ENCODE measurements at places on chromosomes 7 and 10. TPM values are rescaled to one million over a fixed set of nuclear protein-coding genes. Genes with fewer than 3 reads are reported as not detected.

CYP3A7 gene
- total RNA-seq, result 81.2 TPM

PTPRE gene
- total RNA-seq, result 4.0 TPM

KCNMA1 gene
- total RNA-seq, result 2.5 TPM

DNA sequence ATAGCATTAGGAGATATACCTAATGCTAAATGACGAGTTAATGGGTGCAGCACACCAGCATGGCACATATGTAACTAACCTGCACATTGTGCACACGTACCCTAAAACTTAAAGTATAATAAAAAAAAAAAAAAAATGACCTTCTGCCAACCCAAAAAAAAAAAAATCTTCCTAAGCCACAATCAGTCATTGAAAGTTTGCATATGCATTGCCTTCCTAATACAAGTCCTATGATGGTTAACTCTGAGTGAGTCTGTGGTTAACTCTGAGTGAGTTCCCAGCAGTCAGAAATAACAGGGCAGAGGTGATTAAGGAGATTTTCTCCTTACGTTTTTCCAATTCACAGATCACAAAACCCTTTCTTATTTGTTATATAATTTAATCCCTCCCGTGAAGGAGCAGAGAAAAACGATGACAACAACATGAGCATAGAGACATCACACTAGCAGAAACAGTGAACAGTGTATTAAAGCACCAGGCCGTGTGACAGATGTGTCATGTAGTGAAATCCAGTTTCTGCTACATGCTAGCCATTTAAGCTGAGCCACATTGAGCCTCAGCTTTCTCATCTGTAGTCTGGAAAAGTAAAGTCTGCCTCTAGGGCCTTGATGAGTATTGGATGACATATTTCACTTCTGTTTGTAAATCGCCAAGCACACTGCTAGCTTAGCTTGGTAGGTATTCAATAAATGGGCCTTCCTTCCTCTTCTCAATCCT is 7.4 kb upstream of the RNF148 start:
- H3K36me3 ChIP-seq, result no peaks in the 10 kb centered on the region
- H3K27me3 ChIP-seq, result no peaks in the 10 kb centered on the region
- no peak overlapping the region for H3K27ac ChIP-seq
- no peak overlapping the region for H3K4me3 ChIP-seq

EN2 gene
- not detected for total RNA-seq

GRCh38 chr10:98418665-98419468 is 3.9 kb upstream of the PYROXD2 start:
- H3K4me3 ChIP-seq, result no peak overlapping the region
- H3K4me1 ChIP-seq, result peaks cover 47% of the 10 kb centered on the region
- no peaks in the 10 kb centered on the region for H3K27me3 ChIP-seq
- DNase-seq, result no peak
- peak overlapping the region; percentile 81 for H3K27ac ChIP-seq

GRCh38 chr10:70602665-70603448 is at the start of gene PRF1:
PRF1 (minus strand) TSS chr10:70602741; CDS start chr10:70600902, 1,839 bp downstream.
- peak within 1 kb of the TSS; percentile 13 for H3K27ac ChIP-seq
- H3K27me3 ChIP-seq, result no peaks in the 10 kb centered on the region
- H3K4me3 ChIP-seq, result no peak within 1 kb of the TSS

DNA sequence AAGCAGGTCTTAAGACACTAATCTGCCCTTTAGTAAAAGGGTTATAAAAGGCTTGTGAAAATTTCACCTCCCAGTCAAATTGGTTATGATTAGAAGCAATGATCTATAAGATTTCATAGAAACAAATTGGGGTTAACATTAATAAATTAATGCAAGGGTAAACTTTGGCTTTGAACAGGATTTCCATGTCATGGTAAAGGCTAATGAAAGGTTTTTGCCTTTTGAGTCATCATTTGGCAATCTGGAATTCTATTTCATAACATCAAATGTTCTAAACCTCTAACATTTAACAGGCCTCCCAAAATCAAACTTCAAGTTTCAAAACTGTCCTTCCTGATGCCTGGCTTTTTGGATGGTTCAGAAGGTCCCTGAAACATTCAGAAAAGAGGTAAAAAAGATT is 62.4 kb downstream of the COA1 start:
- H3K27me3 ChIP-seq, result no peaks in the 10 kb centered on the region
- peaks cover 3% of the 10 kb centered on the region for H3K4me1 ChIP-seq
- H3K36me3 ChIP-seq, result no peaks in the 10 kb centered on the region
- H3K4me3 ChIP-seq, result no peak overlapping the region
- no peak for DNase-seq

DNA sequence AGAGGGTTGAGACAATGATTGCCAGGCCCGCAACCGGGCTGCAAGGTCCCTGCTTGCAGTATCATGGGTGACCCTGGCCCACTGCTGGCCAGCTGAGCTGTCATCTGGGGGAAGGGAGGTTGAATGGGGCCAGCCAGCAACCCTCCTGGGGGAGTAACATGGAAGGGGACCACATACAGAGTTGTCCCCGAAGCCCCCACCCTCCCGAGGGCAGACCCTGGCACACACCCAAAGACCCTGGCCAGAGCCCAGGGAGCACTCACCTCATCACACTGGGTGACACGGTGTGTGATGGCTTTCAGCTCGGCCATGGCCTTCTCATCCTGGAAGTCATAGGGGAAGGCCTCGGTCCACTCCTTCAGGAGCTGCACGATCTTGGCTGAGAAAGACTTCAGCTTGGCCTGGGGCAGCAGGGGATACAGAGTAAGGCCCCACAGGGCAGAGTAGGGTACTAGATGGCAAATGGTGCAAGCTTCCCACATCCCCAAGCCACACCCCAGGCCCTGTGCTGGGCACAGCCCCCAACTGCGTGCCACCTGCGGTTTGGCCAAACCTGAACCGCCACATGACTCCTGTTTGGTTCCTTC is 63.4 kb downstream of the CSGALNACT2 start:
- DNase-seq, result peak; percentile 31
- H3K4me1 ChIP-seq, result peaks cover 3% of the 10 kb centered on the region
- H3K27me3 ChIP-seq, result no peaks in the 10 kb centered on the region

MYO1G gene
- 3.1 TPM for total RNA-seq

DNA sequence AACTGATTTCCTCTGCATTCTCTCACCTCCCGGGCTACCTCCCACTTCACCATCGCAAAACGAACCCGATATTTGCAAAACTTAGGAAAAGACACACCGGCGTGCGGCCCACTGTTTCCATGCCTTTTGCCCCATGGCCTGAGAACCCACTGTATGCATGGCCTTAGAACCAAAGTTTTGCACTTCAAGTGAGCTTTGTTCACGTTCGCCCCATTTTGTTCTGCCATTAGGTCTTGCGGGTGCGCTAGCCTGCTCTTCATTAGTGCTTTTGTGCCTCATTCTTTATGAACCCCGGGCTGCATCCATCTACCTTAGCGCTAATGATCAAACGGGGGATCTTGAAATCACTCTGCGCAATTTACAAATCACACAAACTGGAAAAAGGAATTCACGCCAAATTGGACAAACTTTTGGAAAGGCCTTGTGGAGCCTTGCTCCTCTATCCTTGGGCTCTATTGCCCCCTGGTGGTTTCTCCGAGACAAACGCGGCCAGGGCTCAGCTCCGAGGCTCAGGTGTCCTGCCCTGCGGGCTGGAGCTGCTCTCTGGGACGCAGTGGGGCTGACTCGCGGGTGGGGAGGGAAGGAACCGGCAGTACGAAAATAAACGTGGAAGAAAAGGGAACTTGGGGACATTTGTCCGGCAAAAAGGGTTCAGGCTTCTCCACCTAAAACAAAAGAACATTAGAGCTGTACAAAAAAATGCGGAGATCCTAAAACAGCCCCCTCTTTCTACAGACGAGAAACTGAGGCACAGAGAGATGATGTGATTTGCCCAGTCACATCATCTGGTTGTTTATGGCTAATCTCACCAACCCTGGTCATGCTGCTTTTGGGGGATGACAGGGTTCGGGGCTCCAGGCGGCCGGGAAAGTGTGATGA is 300.4 kb upstream of the NFE2L3 start:
- H3K4me3 ChIP-seq, result no peak overlapping the region
- no peaks in the 10 kb centered on the region for H3K36me3 ChIP-seq
- DNase-seq, result peak; percentile 70
- H3K4me1 ChIP-seq, result no peaks in the 10 kb centered on the region
- H3K27me3 ChIP-seq, result peaks cover 5% of the 10 kb centered on the region

- H3K27me3 ChIP-seq, result no peaks in the 10 kb centered on the region
- no peak overlapping the region for H3K4me3 ChIP-seq
- DNase-seq, result no peak
Measured at GRCh38 chr7:95342642-95343307, 18.4 kb upstream of the PON1 start.

DNA sequence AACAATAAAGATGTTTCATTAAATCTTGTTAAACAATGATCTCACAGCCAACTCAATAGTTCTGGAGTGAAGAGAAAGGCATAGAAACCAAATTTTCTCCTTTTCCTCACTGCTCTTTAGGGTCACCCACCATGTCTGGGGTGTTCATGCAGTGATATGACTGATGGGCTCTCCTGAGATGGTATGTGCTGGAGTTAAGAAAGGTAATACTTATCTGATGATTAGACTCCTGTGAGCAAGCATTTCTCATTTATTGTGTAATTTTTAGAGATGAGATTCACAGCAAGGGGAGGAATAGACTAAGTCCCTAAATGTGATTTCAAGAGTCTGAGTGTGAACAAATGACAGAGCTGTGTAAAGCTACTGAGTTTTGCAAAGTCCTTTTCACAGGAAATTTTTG is 1361.3 kb upstream of the CELF2 start:
- no peaks in the 10 kb centered on the region for H3K27me3 ChIP-seq
- no peak for DNase-seq
- H3K4me3 ChIP-seq, result no peak overlapping the region
- no peak overlapping the region for H3K27ac ChIP-seq
- H3K36me3 ChIP-seq, result no peaks in the 10 kb centered on the region

DNA sequence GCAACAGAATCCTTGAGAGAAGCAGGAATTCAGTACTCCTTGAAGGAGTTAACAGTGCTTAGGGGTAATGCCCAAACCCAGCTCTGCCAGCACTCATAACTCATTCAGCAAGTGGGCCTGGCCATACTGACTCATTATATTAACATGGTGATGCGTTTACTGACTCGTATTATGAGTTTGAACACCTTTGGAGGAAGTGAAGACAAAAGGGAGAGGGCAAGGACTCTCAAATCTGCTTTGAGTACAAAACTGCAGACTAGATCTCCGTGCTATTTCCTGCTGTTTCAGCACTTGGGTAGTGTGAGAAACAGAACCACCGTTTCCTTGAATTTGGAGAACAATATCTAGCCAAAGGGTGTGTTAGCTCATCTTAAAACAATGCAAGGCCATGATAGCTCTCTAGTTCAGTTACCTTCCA is 30.8 kb downstream of the SLC16A9 start:
- no peaks in the 10 kb centered on the region for H3K36me3 ChIP-seq
- H3K4me3 ChIP-seq, result no peak overlapping the region
- H3K4me1 ChIP-seq, result no peaks in the 10 kb centered on the region
- H3K27me3 ChIP-seq, result no peaks in the 10 kb centered on the region
- no peak overlapping the region for H3K27ac ChIP-seq
- DNase-seq, result no peak

CYP2W1 gene
- total RNA-seq, result 0.28 TPM

GLUD1 gene
- total RNA-seq, result 601 TPM

- H3K36me3 ChIP-seq, result no peaks in the 10 kb centered on the region
- H3K27ac ChIP-seq, result no peak overlapping the region
- peaks cover 5% of the 10 kb centered on the region for H3K27me3 ChIP-seq
- no peaks in the 10 kb centered on the region for H3K4me1 ChIP-seq
- H3K4me3 ChIP-seq, result no peak overlapping the region
Measured at GRCh38 chr10:100802196-100802595, 56.8 kb downstream of the PAX2 start.
